ENCODE measurements at places on chromosomes 13 and 19.

DNA sequence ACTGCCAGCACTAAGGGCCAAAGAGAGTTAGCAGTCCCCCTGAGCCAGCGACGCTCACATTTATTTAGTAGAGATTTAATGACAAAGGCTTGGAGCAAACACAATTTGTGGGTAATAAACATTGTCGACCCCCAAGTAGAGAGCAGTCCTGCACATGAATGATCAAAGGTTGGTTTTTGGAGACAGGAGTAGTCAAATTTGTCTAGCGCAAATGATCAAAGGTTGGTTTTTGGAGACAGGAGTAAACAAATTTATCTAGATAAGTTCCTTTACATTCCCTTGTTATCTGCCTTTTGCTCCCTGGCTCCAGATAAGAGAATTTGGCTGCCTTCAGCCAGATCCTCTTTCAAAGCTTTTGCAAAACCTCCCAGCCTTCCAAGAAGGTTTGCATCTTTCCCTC lies 26.9 kb downstream of the METTL21C start:
- DNase-seq: no peak

DNA sequence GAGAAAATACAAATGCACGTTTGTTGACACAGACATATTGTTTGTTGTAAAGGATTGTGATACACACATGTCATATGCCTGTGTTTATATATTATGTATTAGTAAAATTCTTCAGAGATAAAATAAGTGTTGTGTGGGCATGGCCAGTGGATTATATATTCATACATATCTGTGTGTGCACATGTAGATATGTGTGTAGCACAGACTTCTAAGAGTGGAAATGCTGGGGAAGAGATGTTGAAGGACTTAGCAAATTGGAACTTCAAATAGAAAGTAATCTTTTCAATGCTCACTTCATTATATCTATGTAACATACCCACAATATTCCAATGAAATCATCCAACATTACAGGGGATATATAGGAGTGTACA lies 413.2 kb downstream of the LMO7 start:
- DNase-seq: no peak

- DNase-seq: no peak
Measured at GRCh38 chr13:109093998-109094397, 464.6 kb downstream of the MYO16 start.

GRCh38 chr19:51339313-51339686 lies 2.6 kb downstream of the VSIG10L start:
- DNase-seq: no peak

DNA sequence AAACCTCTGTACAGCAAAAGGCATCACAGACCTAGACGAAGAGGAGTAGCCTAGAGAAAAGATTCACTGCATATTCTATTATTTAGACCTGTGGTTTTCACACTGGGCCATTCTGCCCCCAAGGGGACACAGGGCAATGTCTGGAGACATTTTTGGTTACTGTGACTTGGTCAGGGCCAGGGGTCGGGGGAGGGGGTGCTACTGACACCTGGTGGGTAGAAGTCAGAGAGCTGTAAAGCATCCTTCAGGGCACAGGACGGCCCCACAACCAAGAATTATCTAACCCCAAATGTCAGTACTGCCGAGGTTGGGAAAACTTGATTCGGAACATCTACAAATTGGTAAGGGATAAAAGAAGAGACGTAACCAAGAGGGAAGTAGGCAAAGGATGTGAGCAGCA lies 11.3 kb downstream of the ELAVL1 start:
- no peak for DNase-seq

GRCh38 chr13:106088085-106088484 lies 447.4 kb downstream of the EFNB2 start:
- no peak for DNase-seq

DNA sequence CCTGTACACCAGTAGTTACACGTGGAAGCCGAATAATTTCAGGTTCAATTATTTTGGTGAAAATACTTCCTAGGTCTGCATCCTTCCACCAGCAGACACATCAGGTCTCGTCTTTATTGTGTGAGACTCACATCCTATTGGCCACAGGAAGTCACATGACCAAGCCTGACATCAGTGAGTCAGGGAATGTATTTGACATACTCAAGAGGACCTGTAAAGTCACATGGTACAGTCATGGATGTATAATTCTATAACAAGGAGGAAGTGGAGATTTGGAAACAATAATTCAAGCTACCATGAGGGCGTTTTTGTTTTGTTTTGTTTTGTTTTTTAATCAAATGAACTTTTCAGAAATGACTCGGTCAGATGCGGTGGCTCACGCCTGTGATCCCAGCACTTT lies 9.3 kb upstream of the HIF3A start:
- no peak for DNase-seq

DNA sequence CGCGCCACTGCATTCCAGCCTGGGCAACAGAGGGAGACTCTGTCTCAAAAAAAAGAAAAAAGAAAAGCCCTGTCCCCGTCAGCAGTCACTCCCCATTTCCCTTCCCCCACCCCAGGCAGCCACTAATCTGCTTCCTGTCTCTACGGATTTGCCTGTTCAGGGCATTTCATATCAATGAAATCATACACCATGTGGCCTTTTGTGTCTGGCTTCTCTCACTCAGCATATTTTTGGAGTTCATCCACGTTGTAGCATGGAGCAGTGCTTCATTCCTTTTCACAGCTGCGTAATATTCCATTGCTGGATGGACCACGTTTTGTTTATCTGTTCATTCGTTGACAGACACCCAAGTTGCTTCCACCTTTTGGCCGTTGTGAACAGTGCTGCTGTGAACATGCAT lies 36.1 kb upstream of the KLF2 start:
- no peak for DNase-seq

DNA sequence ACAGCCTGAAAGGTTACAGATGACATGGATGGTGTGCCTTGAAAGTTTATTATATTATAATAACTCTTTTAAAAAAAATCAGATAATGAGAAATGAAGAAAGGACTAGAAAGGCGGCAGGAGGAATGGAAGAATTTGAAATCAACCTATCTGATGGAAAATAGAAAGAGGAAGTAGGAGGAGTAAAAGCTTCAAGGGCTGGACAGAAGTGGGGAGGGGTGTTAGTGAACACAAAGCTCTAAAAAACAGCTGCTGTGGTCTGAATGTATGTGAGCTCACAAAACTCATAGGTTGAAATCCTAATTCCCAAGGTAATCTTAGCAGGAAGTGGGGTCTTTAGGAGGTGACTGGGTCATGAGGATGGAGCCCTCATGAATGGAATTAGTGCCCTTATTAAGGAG lies 19.5 kb downstream of the CCDC70 start:
- no peak for DNase-seq

GRCh38 chr19:7685546-7686445 lies 5.2 kb downstream of the TRAPPC5 start:
- no peak for DNase-seq

DNA sequence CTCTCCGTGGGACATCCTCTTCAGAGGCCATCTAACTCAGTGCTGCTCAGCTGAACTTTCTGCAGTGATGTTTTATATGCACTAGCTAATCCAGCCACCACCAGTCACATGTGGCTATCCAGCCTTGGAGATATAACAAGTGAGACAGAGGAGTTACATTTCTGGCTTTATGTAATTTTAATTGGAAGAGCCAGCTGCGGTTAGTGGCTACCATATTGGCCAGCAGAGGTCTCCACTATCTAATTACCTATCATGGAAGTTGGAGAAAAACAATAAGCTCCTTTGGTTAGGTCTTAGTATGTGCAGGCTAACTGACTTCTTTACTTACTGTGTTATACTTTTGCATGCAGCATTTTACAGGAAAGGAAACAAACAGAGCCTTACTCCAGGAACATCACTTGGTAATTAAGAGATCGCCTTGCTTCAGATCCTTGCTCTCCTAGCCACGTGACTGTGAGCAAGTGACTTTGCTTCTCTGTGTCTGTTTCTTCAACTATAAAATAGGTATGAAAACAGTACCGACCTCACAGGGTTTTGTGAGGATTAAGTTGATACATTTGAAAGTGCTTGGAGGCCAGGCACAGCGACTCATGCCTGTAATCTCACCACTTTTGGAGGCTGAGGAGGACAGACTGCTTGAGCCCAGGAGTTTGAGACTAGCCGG lies 1.6 kb upstream of the KLK10 start:
- DNase-seq: no peak

DNA sequence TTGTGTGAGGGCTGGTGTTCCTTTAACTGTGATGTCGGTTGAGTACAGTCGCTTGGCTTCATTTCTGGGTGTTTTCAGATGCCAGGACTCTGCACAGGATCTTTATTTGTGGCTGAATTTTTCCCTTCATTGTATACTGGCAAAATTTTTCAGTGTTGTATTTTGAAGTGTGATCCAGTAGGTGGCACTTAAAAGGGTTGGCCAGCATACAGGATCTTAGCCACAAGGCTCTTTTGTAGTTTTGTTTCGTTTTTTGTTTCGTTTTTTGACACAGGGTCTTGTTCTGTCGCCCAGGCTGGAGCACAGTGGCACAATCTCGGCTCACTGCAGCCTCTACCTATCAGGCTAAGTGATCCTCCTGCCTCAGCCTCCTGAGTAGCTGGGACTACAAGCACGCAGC lies 8.7 kb downstream of the FCAR start:
- no peak for DNase-seq

- no peak for DNase-seq
Measured at GRCh38 chr13:44854313-44855060, 134.8 kb downstream of the NUFIP1 start.

GRCh38 chr13:61466280-61466679 lies 50.6 kb upstream of the PCDH20 start:
- DNase-seq: no peak

DNA sequence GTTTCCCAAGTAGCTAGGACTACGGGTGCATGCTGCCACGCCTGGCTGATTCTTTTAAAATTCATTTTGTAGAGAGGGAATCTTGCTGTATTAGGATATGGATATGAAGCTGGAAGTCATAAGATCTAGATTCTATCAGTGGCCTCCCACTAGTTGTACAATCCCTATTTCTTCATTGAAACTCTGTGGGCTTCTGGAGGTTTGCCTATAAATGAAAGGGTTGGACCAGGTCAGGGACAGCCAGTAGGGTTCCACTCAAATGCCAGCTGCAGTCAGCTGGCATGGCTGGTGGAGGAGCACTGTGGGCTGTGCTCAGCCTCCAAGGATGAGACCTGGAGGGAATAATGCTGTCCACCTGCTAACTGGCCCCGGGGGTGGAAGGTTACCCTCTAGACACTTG lies 110.2 kb upstream of the GJB6 start:
- DNase-seq: no peak

DNA sequence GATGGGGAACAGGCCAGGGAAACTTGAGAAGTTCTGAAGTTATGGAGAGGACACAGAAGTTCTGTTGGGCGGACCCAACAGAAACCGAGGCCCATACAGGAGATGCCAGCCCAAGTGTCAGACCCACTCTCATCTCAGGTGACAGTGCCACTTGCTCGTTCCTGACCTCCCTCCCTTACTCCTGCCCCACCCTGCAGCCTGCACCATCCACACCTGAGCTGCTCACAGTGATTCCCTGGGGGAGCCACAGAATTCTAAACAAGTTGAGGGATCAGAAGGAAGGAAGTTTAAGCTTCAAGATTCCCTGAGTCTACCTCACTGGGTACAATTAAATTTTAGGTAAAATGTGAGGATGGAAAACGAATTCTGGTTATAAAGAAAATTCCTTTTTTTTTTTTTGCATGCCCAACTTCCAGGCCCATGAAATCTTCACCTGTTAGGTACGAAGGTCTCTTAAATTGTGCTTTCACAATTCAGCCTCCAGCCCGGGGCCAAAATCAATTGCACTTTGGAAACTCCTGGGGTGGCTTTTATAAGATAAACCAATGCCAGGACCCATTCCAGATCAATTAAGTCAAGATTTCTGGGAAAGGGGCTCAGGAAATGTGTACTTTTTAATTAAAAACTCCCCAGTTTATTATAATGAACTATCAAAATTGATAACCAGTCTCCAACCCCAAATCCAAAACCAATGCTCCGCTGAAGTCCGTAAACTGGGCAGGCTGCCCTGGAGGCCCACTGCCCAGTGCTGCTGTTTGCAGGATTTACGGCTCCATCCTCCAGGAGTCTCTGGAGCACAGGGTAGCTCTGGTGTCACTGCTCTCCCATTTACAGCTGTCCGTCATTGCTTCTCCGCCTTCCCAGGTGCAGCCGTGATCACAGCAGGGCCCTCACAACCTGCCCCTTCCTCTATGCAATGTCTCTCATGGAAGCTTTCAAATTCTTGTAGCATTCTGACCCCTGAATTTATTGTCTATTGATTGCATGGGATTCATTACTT lies 643.5 kb downstream of the UQCRFS1 start:
- DNase-seq: no peak

DNA sequence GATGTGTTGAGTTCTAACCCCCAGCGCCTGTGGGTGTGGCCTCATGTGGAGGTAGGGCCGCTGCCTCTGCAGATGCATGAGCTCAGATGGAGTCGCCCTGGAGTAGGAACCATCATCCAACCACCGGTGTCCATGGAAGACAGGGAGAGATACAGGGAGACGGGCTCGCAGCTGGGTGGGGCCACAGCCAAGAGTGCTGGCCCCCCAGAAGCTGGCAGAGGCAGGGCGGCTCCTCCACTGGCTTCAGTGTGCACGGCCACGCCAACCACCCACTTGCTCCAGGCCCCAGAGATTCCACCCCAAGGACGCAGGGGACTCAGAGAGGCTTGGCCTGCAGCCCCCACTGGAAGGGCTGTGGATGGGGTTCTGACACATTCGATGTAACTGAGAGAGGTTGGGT lies 5.4 kb upstream of the MCF2L start:
- no peak for DNase-seq

DNA sequence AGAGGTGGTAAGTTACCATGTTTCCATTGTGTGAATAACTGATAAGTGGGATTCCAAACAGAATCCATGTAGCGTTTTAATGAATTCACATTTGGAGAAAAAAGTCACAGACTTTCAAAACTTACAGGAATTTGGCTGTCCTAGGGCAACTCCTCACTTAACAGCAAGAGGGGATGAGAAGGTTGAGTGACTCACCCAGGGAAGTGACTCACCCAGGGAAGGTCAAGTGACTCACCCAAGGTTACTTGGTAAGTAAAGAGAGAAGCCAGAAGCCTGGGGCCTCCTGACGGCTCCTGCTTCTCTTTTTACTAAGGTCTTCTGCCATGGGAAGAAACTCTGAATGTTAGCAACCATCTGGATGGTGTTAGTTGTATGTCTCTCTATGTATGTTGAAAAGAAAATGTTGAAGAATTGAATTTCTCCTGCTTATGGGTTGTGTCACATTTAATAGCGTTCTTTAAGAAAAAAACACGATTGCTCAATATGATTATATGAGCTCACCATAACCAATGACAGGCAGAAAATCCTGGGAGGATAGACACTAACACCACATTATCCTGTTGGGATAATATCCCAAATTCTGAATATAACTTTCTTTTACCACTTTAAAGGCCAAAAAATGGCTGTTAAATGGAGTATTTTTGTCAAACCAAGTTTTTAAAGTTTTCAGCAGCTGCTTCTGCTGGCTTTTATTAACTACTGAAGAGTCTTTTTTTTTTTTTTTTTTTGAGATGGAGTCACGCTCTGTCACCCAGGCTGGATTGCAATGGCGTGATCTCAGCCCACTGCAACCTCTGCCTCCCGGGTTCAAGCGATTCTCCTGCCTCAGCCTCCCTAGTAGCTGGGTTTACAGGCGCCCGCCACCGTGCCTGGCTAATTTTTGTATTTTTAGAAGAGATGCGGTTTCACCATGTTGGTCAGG lies 195.6 kb downstream of the GGACT start:
- DNase-seq: no peak

Measured in mesothelial cell of epicardium (in vitro differentiated cells).